ENCODE measurements at places on chromosomes 16 and 17. TPM values are rescaled to one million over a fixed set of nuclear protein-coding genes. Genes with fewer than 3 reads are reported as not detected.

Gene DUSP3
- total RNA-seq = 67.7 TPM

Gene CNGB1
- not detected for total RNA-seq

Gene LPO
- total RNA-seq = not detected

Gene CPSF4L
- not detected for total RNA-seq
